ENCODE measurements at places on chromosomes 4 and X. TPM values are rescaled to one million over a fixed set of nuclear protein-coding genes. Genes with fewer than 3 reads are reported as not detected.

Gene SPANXN3
- not detected for total RNA-seq

Gene RNF150
- not detected for total RNA-seq

Gene FDCSP
- not detected for total RNA-seq

Gene UGT2B15
- total RNA-seq = not detected

Gene ZRSR2
- 27.8 TPM for total RNA-seq

Gene ZNF157
- total RNA-seq = 1.1 TPM

Gene LRP2BP
- 1.6 TPM for total RNA-seq

Gene ARAP2
- 88.0 TPM for total RNA-seq

GRCh38 chr4:5009796-5010195 lies 9.5 kb downstream of the CYTL1 start:
- no peak for DNase-seq

GRCh38 chrX:154083126-154083517 lies 14.4 kb downstream of the MECP2 start:
- no peak for DNase-seq

DNA sequence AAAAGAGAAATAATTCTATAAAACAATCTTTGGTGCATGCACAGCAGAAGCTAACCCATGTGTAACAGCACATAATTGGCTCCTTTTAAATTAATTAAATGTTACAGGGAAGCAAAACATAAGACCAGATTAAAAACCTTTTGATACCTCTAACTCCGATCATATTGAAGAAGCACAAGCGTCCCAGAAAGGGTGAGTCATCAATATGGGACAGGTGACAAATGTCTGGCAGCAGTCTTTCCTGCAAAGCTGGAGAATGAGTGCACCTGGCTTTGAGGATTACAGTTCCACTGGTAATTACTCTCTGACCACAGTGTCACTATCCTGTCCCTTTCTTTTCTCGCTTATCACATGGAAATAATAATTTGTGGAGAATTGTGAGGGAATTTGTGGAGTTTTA lies 94.6 kb downstream of the FAM9B start:
- DNase-seq = no peak

DNA sequence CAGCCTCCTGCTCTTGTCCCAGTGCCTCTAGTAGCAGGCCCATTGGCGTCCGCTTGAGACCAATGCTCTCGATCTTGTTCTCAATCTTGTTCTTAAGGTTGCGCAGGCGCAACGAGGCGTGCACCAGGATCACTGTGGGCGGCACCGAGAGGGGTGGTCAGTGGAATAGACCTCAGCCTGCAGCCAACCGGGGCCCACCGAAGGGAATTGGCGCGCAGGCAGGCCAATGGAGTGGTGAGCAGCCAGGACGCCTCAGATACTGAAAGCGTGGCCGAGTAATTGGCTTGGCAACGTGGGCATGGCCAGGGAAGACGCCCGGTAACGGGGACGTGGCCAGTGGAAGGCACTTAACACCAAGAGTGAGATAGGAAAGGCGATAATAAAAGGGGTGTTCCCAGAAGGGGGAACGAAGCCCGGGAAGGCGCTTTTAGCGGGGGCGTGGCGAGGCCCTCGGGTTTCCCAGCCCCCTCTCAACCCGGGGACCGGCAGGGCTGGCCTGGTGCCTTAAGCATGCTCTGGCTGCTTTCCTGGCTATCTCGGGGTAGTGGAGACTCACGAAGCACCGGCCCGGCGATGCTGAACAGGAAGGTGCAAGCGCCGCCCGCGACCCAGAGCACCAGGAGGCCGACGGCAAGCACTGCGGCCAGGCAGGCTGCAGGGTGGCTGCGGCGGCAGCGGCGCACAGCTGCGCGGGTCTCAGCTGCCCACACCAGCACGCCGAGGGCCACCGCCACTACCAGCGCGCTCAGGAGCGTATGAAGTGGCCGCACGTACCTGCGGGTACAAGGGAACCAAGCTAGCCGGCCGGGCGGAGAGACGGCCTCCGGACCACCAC lies 1.7 kb downstream of the PRAF2 start:
- DNase-seq = no peak

- DNase-seq = no peak
Observed at GRCh38 chr4:188107931-188108843, 1.2 kb downstream of the TRIML2 start.

DNA sequence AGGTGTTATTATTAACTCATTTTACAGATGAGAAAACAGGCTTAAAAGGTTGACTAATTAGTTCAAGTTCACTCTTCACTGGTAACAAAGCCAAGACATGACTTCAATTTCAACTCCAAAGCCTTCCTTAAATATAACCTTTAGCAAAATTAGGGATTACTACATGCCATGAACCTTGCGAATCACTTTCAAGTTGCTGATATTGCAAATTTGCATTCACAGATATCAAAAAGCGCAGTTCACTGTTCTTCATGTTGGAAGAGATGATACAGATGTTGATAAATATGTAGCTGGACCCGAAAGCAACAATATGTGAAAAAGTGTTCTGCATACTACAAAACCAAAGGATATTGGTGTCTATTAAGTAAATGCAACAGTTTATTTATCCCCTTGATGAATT lies 210.8 kb upstream of the GYPA start:
- DNase-seq = no peak

GRCh38 chr4:147933316-147933715 lies 201.4 kb downstream of the ARHGAP10 start:
- DNase-seq = no peak

DNA sequence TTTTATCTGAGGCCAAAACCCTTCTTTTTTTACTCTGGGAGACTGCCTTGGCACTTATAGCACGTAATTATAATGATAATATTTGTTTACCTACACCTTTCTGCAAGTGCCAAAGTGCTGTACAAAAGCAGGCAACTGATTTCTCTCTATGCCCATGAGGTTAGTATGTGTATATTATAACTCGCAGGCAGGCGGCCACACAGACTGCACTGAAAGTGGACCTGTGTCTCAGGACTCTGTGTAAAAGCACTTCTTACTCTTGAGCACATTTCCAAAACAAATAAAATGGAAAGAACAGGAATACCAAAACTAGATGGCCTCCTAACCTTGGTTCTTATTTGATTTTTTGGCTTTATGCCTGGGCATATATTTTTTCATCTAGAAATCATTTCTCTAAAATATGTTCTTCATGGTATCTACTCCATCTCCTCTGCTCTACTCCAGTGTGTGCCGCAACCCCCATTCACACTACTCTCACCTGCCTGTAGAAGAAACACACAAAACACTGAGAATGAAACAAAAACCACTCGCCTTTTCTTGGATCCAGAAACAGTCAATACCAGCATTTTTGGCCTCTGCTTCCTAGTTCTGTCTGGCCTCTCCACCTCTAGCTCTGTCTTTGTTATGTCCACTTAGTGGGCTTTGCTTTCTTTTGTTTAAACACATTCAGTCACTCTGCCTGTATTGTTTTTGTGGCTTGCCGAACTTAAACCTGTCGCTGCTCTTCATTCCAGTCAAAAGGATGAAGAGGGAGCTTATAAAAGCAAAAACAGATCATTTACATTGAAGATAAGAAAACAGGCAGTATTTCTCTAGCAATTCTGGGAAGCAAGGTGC lies 934.5 kb upstream of the TENM3 start:
- no peak for DNase-seq

GRCh38 chr4:37599092-37599790 lies 86.9 kb downstream of the RELL1 start:
- DNase-seq = no peak

DNA sequence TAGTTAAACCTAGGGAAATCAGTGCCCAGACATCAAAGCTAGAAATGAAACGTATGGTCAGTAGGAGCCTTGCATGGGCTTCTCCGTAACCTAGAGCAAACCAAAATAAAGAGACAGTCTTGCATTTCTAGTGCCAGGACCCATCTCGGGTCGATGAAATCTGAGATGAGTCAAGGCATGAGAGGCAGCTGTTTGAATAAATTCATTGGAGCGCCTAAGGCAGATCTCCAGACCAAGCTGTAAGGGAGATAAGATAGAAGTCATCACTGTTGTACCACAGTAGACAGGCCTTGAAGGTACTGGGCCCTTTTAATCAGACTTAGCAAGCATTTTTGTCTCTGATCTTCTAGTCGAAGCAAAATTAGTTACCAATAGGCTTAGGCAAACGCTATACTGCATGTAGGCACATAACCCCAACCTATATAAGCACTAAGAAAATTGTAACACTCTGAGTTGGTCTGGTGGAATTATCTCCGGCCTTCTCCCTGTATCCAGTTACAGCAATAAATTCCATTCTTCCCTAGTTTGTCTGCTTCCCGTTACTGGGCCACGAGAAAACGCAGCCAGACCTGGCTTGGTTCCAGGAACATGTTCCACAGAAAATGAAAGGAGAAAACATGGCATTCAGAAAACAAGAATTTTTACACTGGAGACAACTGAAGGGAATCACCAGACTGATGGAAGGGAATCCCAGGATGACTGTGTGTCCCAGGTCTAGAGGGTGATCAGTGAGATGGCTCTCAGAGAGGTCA lies 21.1 kb upstream of the PAPSS1 start:
- DNase-seq = no peak

DNA sequence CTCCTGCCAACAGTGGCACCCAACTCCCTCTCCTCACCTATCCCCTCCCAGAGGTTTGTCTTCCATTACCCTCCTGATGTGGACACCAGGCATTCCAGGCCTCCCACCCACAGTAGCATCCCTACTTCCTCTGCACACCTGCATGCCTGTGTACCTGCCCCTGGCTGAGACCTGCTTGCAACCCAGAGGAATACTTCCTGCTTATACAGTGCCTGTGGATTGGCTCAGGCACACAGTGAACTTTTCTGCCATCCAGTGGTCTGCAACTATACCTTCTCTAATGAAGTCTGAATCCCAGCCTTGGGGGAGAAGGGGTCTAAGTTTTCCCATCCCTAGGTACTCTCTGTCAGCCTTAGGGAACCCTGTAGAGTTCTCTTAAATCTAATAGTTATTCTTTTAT lies 169.9 kb downstream of the IQCM start:
- DNase-seq = no peak

- DNase-seq = no peak
Observed at GRCh38 chr4:6573986-6574746, 823 bp upstream of the MAN2B2 start.

- no peak for DNase-seq
Observed at GRCh38 chr4:65546882-65547416, 123.3 kb downstream of the EPHA5 start.

DNA sequence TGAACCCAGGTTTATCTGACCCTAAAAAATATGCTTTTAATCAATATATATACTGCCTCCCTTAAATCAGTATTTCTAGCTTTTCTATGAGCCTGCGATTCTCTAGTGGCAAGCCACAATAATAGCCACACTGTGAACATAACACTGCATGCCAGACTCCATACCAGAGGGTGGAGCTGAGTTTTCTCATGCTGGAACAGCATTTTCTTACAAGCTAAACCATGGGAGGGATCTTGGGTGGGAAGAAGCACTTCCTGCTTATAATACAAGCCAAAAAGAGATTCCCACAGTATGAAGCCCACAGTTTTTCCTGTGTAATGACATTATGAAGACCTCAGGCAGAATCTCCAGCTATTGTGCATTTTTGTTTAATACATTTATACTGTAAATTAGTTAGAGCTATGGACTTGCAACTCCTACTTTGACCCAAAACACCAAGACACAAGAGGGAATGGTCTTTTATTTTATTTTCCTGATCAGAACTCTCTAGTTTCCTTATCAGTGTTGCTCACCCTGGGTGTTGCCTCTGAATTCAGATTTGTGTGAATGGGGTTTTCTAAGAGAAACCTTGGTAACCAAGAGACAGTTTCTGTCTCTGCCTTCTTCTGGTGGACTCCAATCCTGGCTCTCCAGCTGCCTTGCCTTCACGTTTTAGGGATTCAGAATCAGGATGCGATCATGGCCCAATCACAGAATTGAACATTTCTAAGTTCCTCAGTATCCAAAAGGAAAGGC lies 74.5 kb upstream of the EOLA2 start:
- DNase-seq = no peak

GRCh38 chrX:344371-344901 lies 25.8 kb upstream of the GTPBP6 start:
- no peak for DNase-seq

GRCh38 chr4:119105605-119106004 lies 30.0 kb upstream of the MYOZ2 start:
- DNase-seq = no peak

DNA sequence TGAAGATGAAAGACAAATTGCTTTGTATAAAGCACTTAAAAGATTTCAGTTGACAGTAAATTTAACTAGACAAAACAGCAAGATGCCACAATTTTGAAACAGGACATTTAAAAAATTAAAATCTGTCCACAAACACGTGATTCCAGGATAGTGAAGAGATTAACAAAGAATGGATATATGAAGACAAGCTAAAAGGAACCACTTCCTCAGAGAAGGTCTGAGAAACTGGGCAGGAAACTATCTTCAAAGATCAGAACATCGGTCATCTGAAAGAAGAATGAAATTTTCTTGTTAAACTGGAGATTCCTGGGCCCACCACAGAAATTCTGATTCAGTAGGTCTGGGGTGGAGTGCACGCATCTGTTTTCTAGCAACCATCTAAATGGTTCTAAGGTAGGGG lies 1.4 kb downstream of the RWDD4 start:
- peak; percentile 5 for DNase-seq

GRCh38 chrX:103063191-103063845 lies 653 bp downstream of the BEX1 start:
- no peak for DNase-seq

- DNase-seq = no peak
Observed at GRCh38 chr4:179352221-179352620, 1910.0 kb upstream of the AGA start.

DNA sequence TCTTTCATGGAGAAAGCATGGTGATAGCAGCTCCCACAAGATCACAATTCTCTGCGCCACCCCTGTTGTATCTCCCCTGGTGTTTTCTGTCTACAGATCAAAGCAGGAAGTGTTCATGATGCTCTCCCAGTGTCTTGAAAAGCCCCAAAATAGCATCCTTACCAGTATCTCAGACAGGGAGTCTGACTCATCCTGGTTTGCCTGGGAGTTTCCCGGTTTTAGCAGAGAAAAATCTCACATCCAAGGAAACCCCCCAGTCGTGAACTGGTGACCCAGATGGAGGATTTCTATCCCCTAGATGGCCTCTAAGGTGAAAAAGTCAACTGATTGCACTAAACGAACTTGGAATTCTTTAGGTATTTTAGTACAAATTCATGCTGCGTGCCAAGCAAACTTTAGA lies 64.3 kb upstream of the NR0B1 start:
- DNase-seq = no peak

DNA sequence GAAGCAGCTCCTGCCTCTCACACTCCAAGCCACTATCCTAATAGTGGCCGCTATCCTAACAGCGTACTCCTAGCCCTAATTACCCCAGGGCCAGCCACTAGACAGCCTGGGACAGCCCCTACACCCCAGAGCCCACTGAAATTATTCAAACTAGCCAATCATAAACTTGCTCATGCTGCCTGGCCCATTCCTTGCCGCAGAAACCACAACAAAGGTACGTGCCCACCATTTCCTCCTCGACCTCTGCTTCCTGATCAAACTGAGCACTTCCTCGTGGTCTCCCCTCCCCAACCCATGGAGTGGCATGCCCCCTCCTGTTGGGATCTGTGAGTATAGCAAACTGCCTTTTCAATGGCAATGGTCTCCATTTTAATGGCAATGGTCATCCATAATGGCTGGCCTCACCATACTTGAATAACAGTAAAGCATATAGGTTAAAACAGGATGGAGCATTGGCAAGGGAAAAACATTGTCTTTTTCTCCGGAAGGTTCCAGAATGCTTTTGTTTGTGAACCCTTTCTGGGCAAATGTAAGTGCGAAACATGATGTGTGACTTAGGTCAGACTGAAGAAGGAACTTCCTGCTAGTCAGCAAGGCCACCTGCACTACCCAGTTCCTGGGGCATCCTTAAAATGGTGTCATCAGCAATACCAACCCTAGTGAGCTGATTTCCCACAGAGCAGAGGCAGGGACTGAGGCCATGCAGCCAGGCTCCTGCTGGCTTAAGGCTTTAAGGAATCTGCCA lies 107.1 kb upstream of the ATP6AP2 start:
- no peak for DNase-seq

- DNase-seq = peak; percentile 50
Observed at GRCh38 chr4:85127653-85128052, 161.2 kb upstream of the WDFY3 start.

Data from B cell (primary cell).